Fibroblast of the aortic adventitia (primary cell): ENCODE measurements at places on chromosomes 3 and 15. TPM values are rescaled to one million over a fixed set of nuclear protein-coding genes. Genes with fewer than 3 reads are reported as not detected.

Gene MOBP
- not detected in 2 replicates for total RNA-seq

Gene MRAS
- total RNA-seq: 31.2 and 53.3 TPM in 2 replicates

Gene CIB2
- 2.3 and 4.3 TPM in 2 replicates for total RNA-seq

Gene CTXN2
- total RNA-seq: not detected in 2 replicates

Gene STRA6
- total RNA-seq: 0.18 and 0.25 TPM in 2 replicates

Gene CCDC174
- total RNA-seq: 11.5 and 40.5 TPM in 2 replicates

Gene PXK
- total RNA-seq: 19.3 and 64.4 TPM in 2 replicates
